ENCODE measurements at places on chromosomes 11 and 22. TPM values are rescaled to one million over a fixed set of nuclear protein-coding genes. Genes with fewer than 3 reads are reported as not detected.

NFAM1 gene
- 0.17 TPM for total RNA-seq

SCN4B gene
- 11.5 TPM for total RNA-seq

SMIM35 gene
- not detected for total RNA-seq

TUBA8 gene
- 0.33 TPM for total RNA-seq

C11orf86 gene
- total RNA-seq: not detected

MB gene
- total RNA-seq: not detected

CCDC81 gene
- total RNA-seq: 0.61 TPM

DNAJB7 gene
- not detected for total RNA-seq

OR8B8 gene
- not detected for total RNA-seq

FOLR1 gene
- 1.6 TPM for total RNA-seq

MUC2 gene
- total RNA-seq: not detected

DCDC1 gene
- not detected for total RNA-seq

ZP1 gene
- total RNA-seq: not detected

SCO2 gene
- total RNA-seq: 2.8 TPM

CEP164 gene
- total RNA-seq: 32.3 TPM

MYOD1 gene
- total RNA-seq: not detected

GDPD4 gene
- not detected for total RNA-seq

OVCH2 gene
- total RNA-seq: 12.9 TPM

OR2AT4 gene
- total RNA-seq: not detected

RIN1 gene
- 45.2 TPM for total RNA-seq

YWHAH gene
- total RNA-seq: 103 TPM

GRIK4 gene
- not detected for total RNA-seq

UPK2 gene
- total RNA-seq: not detected

GSTT2B gene
- 8.1 TPM for total RNA-seq

APIP gene
- 19.0 TPM for total RNA-seq

DDX6 gene
- total RNA-seq: 76.8 TPM

NRXN2 gene
- total RNA-seq: 4.5 TPM

PTPRJ gene
- 1.6 TPM for total RNA-seq

TENM4 gene
- 17.4 TPM for total RNA-seq

OR52H1 gene
- total RNA-seq: not detected

KRTAP5-2 gene
- total RNA-seq: not detected

RASL10A gene
- total RNA-seq: 0.66 TPM

SCGB1A1 gene
- total RNA-seq: not detected

RASGRP2 gene
- total RNA-seq: 4.8 TPM

TBC1D10A gene
- 27.5 TPM for total RNA-seq

APOL1 gene
- 0.26 TPM for total RNA-seq

UPB1 gene
- not detected for total RNA-seq

OVOL1 gene
- total RNA-seq: 2.7 TPM

BACE1-AS gene
- total RNA-seq: 2.8 TPM

MOV10L1 gene
- total RNA-seq: not detected
